Inflammatory macrophage (primary cell): ENCODE measurements at places on chromosomes 5 and 9.
A peak's percentile ranks its signal among the peaks of the same experiment; 100 is the strongest.

DNA sequence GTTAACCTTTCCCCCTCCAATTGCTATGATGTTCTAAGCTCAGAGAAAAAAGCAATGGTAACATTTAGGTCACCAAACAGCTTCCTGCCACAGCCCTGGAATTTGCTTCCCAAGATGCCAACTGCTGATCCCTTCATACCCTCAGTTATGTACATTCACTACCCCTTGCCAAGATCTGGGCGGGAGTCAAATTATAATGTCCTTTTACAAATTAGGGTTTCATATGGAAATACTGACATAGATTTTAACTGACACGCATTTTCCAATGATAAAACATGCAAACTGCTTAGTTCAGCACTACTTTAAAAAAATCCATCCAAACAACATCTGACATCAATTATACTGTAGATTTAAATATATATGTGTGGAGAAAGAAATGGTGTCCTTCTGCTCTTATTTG lies 5.0 kb downstream of the LOX start:
- DNase-seq: no peak

DNA sequence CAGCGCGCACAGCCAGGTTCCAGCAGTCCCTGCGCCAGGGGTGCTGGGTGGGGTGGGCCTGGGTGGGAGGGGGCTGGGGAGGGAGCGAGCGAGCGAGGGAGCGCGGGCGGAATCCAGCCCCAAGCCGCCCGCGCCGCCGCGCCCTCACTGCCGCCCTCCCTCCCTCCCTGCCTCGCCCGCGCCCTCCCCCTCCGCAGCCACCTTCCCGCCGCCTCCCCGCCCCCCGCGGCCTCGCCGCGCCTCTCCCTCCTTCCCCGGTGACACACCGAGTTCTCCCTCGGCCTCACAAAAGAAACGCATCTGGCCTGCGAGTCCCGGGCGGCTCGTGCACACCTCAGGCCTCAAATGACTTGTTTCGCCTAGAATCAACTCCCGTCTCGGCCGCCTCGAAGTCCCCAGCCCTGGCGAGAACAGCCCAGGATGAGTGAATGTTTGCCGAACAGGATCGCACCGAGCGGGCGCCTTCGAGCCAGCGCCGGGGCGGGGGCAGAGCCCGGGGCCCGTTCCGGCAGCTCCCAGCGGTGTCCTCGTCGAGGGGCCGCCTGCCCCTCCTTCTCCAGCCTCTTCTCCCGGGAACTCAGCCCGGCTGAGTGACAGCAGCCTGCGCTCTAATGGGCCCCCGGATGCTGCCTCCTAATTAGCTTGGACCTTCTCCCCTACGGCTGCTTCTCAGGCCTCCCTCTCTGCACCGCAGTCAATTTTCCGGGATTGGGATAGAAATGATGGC lies 371 bp upstream of the PITX1 start:
- DNase-seq: no peak

- no peak for DNase-seq
Observed at GRCh38 chr5:57577432-57578175, 95.0 kb upstream of the ACTBL2 start.

- no peak for DNase-seq
Observed at GRCh38 chr5:61306531-61307131, 25.4 kb upstream of the ZSWIM6 start.

GRCh38 chr5:34053133-34053532 lies 10.1 kb upstream of the C1QTNF3 start:
- no peak for DNase-seq

DNA sequence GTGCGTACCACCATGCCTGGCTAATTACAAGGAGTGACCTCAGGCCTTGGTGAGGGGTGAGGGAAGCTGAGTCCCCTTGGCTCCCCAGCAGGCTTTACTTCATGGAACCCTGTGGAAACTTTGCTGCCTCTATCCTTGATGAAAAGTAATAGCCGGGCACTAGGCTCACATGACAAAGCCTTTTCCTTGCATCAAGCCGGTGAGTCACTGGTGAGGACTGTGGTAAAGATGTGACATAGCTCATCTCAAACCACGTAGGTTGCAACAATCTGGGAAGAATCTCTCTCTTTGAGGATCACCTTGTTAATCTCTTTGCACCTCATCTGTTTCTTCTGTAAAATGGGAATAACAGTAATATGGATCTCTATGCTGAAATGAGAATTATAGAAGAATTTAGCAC lies 116.3 kb upstream of the SLC25A48 start:
- peak; percentile 16 for DNase-seq

DNA sequence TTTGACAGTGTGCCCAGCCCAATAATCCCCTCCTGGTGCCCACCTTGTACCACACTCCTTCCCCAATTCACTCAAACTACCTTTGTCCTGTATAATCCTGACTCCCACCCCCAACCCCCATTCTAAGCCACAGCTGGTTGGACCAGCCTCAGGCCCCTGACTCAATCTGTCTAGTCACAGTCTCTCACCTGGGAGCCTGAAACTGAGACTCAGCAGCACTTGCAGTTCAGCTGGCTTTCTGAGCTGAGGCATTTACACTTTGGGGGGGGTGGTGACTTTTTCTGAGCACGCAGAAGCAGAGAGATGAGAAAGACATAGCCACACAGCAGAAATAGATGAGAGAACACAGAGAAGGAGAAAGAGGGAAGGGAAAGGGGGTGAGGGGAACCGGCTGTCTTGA lies 247.3 kb downstream of the MAN2A1 start:
- no peak for DNase-seq

DNA sequence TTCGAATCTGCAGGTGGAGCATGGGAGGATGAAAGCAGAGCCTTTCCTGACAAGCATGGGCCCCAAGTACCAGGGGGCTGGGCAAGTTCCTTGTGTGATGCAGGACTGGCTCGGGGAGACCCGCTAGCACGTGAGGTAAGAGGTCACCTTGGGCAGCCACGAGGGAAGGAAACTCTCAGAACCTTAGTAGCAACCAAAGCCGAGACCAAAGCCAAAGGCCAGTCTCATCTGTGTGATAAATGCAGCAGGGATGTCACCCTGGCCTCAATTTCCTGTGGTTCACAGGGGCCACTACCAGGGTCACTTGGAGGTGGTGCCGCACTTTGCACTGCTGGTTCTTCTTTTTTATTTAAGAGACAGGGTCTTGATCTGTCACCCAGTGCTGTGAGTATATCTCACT lies 39.5 kb downstream of the PRRT1B start:
- DNase-seq: no peak

DNA sequence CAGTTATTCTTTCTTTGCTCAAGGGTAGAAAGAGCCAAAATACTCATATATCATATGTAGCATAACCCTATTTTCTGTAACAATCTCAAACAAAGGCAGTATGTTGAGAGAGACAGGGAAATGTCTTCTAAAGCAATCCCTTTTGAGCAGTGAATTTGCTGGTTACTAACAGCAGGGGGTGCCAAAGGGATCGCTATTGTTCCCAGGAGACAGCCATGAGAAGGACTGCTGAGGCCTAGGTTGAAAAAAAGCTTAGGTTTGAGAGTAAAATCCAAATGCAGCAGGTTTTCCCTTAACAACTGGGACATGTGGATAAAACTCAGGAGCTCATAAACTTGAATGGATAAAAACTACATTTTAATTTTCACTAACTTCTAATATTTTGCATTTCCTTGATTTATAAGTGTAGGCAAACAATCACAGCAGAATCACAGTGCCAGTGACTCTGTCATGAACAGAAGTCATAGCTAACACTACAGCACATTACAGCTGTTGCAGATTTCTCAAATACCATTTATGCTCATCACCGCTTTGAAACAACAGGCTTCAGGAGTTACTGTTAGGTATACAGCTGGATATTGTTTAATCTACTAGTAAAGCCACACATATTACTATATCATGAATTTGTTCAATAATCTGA lies 148.4 kb downstream of the MAPKAP1 start:
- peak; percentile 77 for DNase-seq

DNA sequence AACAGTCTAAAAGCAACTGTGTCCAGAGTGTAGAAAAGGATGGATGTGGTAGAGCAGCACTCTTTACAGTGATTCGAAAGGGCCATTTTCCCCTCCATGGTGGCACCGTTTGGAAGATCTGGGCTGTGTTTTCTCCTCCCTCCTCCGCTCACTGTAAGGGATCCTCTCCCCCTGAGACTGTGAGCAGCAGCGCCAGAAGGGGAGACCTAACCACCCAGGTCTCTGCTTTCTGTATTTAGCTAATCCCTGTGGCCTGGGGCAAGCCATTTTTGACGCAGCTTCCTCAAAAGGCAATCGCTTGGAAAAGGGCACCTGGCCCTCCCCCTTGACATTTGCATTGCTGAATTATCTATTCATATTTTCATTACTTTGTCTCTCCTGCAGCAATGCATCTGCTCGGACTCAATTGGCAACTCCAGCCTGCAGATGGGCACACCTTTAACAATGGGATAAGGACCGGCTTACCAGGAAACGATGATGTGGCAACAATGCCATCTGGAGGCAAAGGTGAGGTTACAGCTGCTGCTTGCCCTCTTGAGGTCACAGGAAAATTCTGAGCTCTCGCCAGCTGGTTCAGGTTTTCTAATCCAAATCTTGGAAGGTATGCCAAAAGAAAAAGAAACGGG lies 244.3 kb upstream of the WWC1 start:
- DNase-seq: peak; percentile 13
